ENCODE measurements at places on chromosomes 12 and 14.

GRCh38 chr14:71290960-71291466, 383.8 kb downstream of the PCNX1 start:
- no peak for DNase-seq

GRCh38 chr12:88431246-88431645, 149.0 kb downstream of the KITLG start:
- DNase-seq: no peak

- DNase-seq: no peak
Observed at GRCh38 chr12:27304856-27305255, 27.8 kb upstream of the BMAL2 start.

- DNase-seq: no peak
Observed at GRCh38 chr14:101627915-101628262, 66.6 kb downstream of the DIO3 start.

GRCh38 chr14:99440278-99440677, 40.4 kb downstream of the SETD3 start:
- DNase-seq: no peak

Data from lower lobe of right lung (tissue), 2 donors.